Chondrocyte (in vitro differentiated cells): ENCODE measurements at places on chromosomes 7 and 10. TPM values are rescaled to one million over a fixed set of nuclear protein-coding genes. Genes with fewer than 3 reads are reported as not detected.

DNA sequence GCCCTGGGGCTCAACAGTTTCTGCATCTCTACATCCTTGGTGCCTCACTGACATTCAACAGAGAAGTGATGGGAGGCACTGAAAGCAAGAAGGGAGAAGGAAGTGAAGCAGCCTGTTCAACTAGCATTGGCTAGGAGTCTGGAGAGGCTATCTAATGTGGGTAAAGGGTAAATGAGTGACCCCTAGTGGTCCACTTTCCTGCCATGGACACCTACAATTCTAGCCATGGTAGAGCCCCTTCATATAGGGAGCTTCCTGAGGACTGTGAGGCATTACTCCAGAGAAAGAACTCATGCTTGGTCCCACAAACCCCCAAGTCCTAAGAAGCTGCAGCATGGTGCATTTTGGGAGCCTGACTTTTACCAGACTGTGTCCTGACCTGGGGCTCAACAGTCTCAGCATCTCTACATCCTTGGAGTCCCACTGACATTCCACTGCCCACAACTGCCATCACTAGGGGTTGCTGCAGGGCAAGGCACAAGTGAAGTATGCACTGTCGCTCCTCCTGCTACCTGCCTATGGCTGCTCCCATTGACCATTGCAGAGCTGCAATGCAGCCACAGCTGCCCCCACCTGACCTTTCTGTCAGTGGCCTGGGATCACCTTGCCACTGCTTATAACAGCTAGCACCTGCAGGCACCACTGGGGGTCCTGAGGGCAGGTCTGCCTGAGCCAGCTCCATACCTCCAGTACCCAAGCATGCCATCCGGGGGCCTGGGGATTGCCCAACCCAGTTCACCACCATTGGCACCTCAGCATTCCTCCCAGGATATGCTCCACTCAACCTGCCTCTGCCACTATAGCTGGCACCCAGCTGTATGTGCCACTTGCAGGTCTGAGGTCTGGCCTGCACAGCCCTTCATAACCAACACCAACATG is 44.1 kb upstream of the CDK6 start:
- H3K27me3 ChIP-seq, result no peaks in the 10 kb centered on the region
- H3K36me3 ChIP-seq, result peaks cover 2% of the 10 kb centered on the region
- peak; percentile 76 for DNase-seq
- H3K4me3 ChIP-seq, result no peak overlapping the region
- no peaks in the 10 kb centered on the region for H3K4me1 ChIP-seq

GRCh38 chr10:95303950-95304349 is 13.1 kb upstream of the PDLIM1 start:
- H3K36me3 ChIP-seq, result no peaks in the 10 kb centered on the region
- no peak overlapping the region for H3K4me3 ChIP-seq
- no peak overlapping the region for H3K27ac ChIP-seq

- H3K27ac ChIP-seq, result no peak overlapping the region
- H3K4me1 ChIP-seq, result peaks cover 10% of the 10 kb centered on the region
- H3K36me3 ChIP-seq, result no peaks in the 10 kb centered on the region
- H3K27me3 ChIP-seq, result no peaks in the 10 kb centered on the region
- H3K4me3 ChIP-seq, result no peak overlapping the region
Observed at GRCh38 chr7:148670374-148670773, 28.3 kb upstream of the CUL1 start.

- H3K4me3 ChIP-seq, result no peak overlapping the region
- no peaks in the 10 kb centered on the region for H3K36me3 ChIP-seq
- H3K4me1 ChIP-seq, result no peaks in the 10 kb centered on the region
Observed at GRCh38 chr7:52962402-52963076, 72.9 kb upstream of the POM121L12 start.

DNAAF5 gene
- total RNA-seq, result 15.3 to 23.2 TPM (median 16.6 TPM) in 3 replicates

DNA sequence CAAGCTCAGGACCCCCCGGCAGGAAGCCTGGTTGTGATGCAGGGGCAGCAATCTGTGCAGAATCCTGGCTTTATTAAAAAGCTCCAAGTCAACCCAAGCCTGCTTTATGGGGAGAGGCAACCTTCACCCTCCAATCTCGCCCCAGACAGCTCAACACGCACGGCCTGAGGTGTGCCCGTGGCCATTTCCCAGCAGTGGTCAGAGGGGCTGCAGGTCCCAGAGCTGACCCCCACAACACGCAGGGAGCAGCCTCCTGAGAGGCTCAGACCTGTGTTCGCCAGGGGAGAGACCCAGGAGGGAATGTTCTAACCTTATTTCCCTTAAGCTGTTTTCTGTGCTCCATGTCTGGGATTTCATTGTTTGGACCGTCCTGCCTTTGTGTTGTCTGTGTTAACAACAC is 108.2 kb downstream of the CTBP2 start:
- no peak overlapping the region for H3K27ac ChIP-seq
- no peaks in the 10 kb centered on the region for H3K36me3 ChIP-seq
- no peak overlapping the region for H3K4me3 ChIP-seq

DNA sequence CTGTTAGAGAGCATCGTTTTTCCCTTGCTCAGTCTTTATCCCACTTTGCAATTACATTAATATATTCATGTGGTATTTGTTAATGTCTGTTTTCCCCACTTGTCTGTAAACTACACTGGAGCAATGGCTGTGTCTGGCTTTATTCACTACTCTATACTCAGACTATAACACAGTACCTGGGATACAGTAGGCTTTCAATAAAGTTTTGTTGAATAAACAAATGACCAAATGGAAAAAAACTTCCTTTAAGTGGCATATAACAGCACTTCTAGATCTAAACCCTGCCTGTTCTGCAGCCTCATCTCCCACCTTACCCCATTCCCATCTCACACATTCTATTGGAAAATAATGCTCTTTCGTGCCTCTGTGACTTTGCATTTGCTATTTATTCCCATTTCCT is 57.3 kb upstream of the SPOCK2 start:
- no peak overlapping the region for H3K27ac ChIP-seq
- H3K27me3 ChIP-seq, result no peaks in the 10 kb centered on the region
- no peak overlapping the region for H3K4me3 ChIP-seq
- no peaks in the 10 kb centered on the region for H3K36me3 ChIP-seq
- H3K4me1 ChIP-seq, result peaks cover 3% of the 10 kb centered on the region
- DNase-seq, result no peak

DNA sequence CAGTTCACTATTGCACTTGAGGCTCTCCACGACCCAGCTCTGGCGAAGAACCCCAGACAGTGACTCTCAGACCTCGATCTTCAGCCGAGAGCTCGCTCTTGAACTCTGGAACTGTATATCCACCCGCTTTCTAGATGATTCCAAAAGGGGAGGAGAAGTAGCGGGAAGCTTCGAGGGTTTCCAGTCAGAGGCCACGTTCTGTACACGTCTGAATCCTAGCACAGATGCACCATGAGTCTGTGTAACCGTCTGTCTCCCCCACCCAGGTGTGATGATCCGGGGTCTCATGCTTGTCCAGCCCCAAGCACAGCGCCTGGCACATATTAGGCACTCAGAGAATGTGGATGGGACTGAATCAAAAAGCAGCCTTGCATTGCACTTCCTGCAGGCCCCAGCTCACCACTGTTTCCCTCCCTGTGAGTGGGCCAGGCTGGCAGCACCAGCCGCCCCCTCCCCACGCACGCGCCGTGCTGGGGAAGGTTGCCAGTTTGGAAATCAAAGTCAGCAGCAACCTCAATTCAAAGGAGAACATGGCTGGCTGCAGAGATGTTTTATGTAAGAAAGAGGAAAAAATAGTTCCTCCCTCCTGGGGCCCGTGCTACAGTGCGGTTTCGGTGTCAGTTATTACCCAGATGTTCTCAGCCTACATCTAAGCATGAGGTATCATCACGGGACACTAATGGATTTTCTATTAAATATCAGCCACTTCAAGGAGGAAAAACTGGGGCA is 5.7 kb downstream of the GRID2IP start:
- H3K4me3 ChIP-seq, result no peak overlapping the region
- DNase-seq, result no peak
- no peaks in the 10 kb centered on the region for H3K4me1 ChIP-seq
- H3K36me3 ChIP-seq, result no peaks in the 10 kb centered on the region
- H3K27ac ChIP-seq, result no peak overlapping the region

DNA sequence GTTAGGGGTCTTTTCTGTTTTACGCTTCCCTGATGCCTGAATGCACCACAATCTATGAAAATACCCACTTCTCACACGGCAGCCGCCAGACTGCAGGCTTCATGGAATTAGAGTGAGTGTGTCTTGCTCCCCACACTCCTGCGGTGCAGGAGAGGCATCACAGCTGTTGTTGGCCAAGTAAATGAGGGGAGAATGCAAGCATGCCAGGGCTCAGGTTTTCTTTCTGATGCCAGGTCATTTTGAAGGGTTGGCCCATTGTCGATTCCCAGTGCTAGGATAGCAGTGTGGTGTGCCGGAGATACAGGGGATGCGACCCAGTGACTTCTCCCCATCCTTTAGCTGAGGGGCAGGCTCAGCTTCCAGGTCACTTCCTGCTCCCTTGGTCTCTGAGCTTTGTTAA is 16.3 kb downstream of the CXCL12 start:
- peaks cover 6% of the 10 kb centered on the region for H3K36me3 ChIP-seq
- no peak overlapping the region for H3K27ac ChIP-seq
- no peaks in the 10 kb centered on the region for H3K27me3 ChIP-seq
- H3K4me1 ChIP-seq, result no peaks in the 10 kb centered on the region
- H3K4me3 ChIP-seq, result no peak overlapping the region

- H3K4me3 ChIP-seq, result no peak overlapping the region
- H3K27ac ChIP-seq, result no peak overlapping the region
- H3K27me3 ChIP-seq, result no peaks in the 10 kb centered on the region
- H3K36me3 ChIP-seq, result no peaks in the 10 kb centered on the region
Observed at GRCh38 chr7:141928845-141929195, 12.6 kb downstream of the OR9A4 start.

GRCh38 chr10:19888061-19888660 is 71.9 kb downstream of the PLXDC2 start:
- no peak overlapping the region for H3K27ac ChIP-seq
- DNase-seq, result no peak
- no peaks in the 10 kb centered on the region for H3K27me3 ChIP-seq

- peaks cover 12% of the 10 kb centered on the region for H3K27me3 ChIP-seq
- no peak overlapping the region for H3K4me3 ChIP-seq
- peaks cover 36% of the 10 kb centered on the region for H3K36me3 ChIP-seq
- H3K27ac ChIP-seq, result no peak overlapping the region
- H3K4me1 ChIP-seq, result no peaks in the 10 kb centered on the region
- DNase-seq, result no peak
Observed at GRCh38 chr7:93133005-93133404, 15.2 kb downstream of the SAMD9L start.

LMOD2 gene
- total RNA-seq, result not detected in 3 replicates

- peaks cover 36% of the 10 kb centered on the region for H3K36me3 ChIP-seq
- no peak overlapping the region for H3K4me3 ChIP-seq
- DNase-seq, result no peak
Observed at GRCh38 chr7:4996696-4997222, 37.8 kb upstream of the MMD2 start.

WNT8B gene
- total RNA-seq, result not detected in 3 replicates

GRCh38 chr7:1979591-1980560 is 252.9 kb downstream of the MAD1L1 start:
- peak; percentile 88 for DNase-seq
- no peak overlapping the region for H3K4me3 ChIP-seq
- no peaks in the 10 kb centered on the region for H3K4me1 ChIP-seq
- H3K27ac ChIP-seq, result no peak overlapping the region
- H3K36me3 ChIP-seq, result peaks cover 10% of the 10 kb centered on the region

- no peak overlapping the region for H3K27ac ChIP-seq
- peaks cover 3% of the 10 kb centered on the region for H3K4me1 ChIP-seq
- no peaks in the 10 kb centered on the region for H3K36me3 ChIP-seq
- no peak for DNase-seq
Observed at GRCh38 chr10:85544956-85545355, 821.6 kb downstream of the GRID1 start.

GRCh38 chr7:93040355-93040754 is 77.4 kb downstream of the SAMD9 start:
- no peaks in the 10 kb centered on the region for H3K36me3 ChIP-seq
- no peak for DNase-seq
- peaks cover 42% of the 10 kb centered on the region for H3K4me1 ChIP-seq
- H3K27me3 ChIP-seq, result no peaks in the 10 kb centered on the region

NUDT13 gene
- 1.7 to 2.2 TPM (median 2.0 TPM) in 3 replicates for total RNA-seq

DNA sequence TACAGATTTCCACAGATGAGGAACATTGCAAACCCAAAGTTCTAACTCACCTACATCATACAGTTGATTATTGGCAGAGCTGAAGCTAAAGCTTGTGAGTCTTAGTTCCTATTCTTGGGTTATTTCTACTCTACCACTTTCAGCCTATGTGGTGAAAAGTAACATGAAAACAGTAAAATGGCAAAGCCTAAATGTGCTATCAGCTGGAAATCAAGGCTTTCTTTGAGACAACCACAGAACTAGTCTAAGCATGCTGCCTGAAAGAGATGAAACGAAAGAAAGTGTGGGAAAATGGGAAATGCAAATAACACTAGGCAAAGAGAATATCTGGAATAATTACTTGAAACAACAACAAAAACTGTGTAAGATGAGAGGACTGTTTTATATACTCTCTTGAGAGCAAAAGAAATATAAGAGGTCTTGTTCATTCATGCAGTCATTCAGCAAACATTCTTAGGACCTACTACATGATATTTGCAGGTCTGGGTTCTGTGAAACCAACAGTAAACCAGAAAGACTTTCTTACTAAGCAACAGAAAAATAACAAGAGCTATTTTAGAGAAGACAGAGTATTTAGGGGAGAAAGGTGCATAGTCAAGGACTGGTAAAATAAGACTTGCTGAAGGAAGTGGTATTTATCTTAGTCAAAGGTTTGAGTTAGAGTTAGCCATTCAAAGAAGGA is 437.1 kb downstream of the HTR7 start:
- no peak for DNase-seq
- no peaks in the 10 kb centered on the region for H3K27me3 ChIP-seq
- no peaks in the 10 kb centered on the region for H3K36me3 ChIP-seq
- no peak overlapping the region for H3K27ac ChIP-seq
- H3K4me1 ChIP-seq, result peaks cover 3% of the 10 kb centered on the region

DNA sequence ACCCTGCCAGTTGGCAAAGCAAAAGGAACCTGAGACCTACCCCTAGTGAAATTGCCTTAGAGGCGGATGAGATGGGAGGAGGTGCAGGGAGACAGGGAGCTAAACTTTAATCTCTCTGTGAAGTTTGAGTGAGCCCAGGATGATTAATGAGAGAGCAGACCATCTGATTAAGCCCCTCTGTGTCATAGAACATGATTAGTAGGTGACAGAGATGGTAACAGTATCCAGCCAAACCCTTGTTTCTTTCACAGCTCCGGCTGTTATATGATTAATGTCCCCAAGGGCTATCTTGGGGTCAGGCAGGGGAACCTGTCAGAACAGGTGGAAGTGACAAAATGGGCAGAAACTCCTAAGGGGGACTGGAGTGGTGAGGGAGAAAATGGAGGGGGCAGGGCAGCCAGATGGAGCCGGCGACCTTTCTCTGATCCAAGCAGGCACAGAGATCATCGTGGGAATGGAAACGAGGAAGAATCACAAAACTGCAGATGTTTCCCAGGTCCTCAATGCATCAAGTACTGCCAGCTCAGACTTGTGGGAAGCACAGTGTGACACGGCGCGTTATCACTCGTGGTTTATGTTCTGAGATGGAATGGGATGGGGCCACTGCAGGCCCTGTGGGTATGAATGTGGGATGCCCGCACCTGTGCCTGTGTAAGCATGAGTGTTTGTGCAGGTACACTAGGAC is 684.2 kb downstream of the LRMDA start:
- DNase-seq, result no peak
- H3K4me1 ChIP-seq, result peaks cover 70% of the 10 kb centered on the region
- peaks cover 3% of the 10 kb centered on the region for H3K36me3 ChIP-seq
- peaks cover 3% of the 10 kb centered on the region for H3K27me3 ChIP-seq
- H3K4me3 ChIP-seq, result no peak overlapping the region

GRCh38 chr10:10878963-10879362 is 138.7 kb upstream of the CELF2 start:
- H3K36me3 ChIP-seq, result no peaks in the 10 kb centered on the region
- no peak overlapping the region for H3K27ac ChIP-seq
- H3K4me1 ChIP-seq, result peaks cover 3% of the 10 kb centered on the region
- no peak overlapping the region for H3K4me3 ChIP-seq
- no peak for DNase-seq
